Stimulated activated CD8-positive, alpha-beta memory T cell treated with anti-CD3 and anti-CD28 coated beads, Interleukin-15, amount 100 ng/mL, for 24 hours (primary cell): ENCODE measurements at places on chromosomes 5 and 9.

- no peak for DNase-seq
Observed at GRCh38 chr9:136685790-136686533, 1.3 kb downstream of the AGPAT2 start.

DNA sequence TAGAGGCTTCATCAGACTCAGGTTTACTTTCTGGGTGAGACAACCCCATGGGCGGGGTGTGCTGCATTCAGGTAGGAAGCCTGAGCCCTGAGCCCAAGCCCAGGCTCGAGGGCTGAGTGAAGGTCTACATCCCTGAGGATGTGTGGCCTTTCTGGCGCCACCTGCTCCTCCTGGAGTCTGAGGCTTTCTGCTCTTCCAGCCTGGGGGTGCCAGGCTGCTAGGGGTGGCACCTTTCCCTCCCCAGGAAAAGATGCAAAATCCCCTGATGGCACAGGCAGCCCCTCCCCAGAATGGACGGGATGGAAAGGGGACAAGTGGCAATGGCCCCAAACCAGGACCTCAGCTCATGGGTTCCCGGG, 44.4 kb upstream of the PRRC2B start:
- DNase-seq, result no peak

GRCh38 chr9:96651626-96652025, 3.5 kb downstream of the PRXL2C start:
- DNase-seq, result no peak

GRCh38 chr5:150562832-150563231, 54.9 kb downstream of the NDST1 start:
- no peak for DNase-seq

- DNase-seq, result no peak
Observed at GRCh38 chr5:44387921-44388320, 1.3 kb downstream of the FGF10 start.

DNA sequence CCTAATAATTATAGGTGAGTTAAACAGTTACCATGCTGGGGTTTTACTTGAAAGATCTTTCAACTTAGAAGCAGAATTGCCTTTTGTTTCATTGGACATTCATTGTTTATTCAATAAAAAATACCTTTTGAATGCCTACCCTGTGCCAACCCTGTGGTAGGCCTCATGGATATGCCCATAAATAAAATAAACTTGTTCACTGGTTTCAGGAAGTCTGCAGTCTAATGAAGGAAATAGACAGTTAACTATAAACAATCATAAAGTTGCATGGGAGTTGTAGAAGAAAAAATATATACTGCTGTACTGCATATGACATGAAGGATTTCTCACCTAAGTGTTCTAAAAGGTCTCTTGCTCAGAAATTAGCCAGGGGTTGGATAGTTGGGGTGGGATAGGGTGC, 5.3 kb upstream of the GPR21 start:
- no peak for DNase-seq

GRCh38 chr9:129909851-129910250, 74.6 kb downstream of the USP20 start:
- DNase-seq, result no peak

DNA sequence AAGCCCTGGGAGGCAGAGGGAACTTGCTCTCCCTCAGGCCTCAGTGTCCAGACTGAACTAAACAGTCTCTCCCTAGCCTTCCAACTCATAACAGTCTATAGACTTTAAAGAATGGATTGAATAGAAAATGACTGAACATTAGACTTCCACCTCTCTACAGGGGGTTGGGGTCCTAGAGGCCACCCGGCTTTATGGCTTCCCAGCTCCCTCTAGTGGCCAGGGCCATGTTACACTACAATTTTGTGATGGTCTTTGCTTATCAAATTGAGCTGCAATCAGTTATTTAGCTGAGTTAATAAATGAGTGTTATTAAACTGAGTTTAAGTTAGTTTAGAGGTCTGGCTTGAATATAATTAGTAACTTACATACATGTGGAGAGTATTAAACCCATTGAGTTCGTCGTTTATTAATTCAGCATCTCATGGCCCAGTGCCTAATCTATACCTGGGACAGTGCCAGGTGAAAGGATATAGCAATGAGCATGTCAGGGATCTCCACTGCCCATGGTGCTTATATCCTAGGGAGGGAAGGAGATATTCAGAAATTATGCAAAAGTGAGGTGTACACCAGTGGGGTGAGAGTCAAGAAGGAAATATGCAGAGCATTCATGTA, 105.2 kb downstream of the SH3TC2 start:
- DNase-seq, result peak; percentile 5
